Stimulated activated CD8-positive, alpha-beta memory T cell treated with anti-CD3 and anti-CD28 coated beads, Interleukin-4, amount 100 ng/mL, for 48 hours (primary cell): ENCODE measurements at places on chromosomes 4 and X.
A peak's percentile ranks its signal among the peaks of the same experiment; 100 is the strongest.

DNA sequence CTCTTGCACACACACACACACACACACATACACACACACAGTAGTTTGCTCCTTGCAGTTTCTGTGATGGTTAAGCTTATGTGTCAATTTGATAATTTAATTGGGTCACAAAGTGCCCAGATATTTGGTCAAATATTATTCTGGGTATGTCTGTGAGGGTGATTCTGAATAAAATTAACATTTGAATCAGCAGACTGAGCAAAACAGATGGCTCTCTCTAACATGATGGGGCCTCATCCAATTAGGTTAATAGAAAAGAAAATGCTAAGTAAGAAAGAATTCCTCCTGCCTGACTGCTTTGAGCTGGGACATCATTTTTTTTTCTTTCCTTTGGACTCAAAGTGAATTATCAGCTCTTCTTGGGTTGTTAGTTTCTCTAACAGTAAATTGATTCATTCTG, 191.2 kb upstream of the INTU start:
- DNase-seq, result no peak

- no peak for DNase-seq
Measured at GRCh38 chr4:48462363-48462762, 20.8 kb upstream of the SLC10A4 start.

GRCh38 chr4:68373513-68373912, 23.6 kb upstream of the YTHDC1 start:
- DNase-seq, result peak; percentile 69

DNA sequence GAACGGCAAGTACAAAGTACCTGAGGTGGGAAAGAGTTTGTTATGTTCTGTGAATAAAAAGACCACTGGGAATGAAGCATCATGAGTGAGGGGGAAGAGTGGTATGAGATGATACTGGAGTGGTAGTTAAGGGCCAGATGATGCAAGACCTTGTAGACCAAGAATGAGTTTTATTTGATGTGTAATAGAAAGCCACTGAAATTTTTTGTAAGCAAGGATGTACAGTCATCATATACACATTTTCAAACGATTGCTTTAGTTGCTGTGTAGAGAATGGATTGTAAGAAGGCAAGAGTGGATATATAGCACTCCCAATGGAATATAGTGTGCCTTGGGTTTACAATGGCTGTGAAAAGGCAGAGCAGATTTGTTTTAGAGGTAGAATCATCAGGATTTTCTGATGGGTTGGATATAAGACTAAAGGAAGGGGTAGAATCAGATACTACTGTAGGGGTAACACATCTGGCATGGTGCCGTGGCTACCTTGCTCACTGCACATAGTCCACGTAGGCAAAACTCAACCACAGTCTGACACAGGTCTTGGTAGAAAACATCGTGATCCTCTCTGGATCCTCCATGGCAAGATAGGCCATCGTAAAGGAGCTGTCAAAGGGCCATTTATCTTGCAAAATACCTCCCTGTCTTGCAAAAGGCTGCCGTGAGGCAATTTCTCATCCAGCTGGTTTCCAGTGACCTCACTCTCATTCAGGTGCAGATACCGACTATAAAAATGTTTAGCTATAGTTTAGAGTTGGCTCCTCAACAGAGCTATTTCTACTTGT, 14.9 kb downstream of the TIFA start:
- DNase-seq, result no peak

DNA sequence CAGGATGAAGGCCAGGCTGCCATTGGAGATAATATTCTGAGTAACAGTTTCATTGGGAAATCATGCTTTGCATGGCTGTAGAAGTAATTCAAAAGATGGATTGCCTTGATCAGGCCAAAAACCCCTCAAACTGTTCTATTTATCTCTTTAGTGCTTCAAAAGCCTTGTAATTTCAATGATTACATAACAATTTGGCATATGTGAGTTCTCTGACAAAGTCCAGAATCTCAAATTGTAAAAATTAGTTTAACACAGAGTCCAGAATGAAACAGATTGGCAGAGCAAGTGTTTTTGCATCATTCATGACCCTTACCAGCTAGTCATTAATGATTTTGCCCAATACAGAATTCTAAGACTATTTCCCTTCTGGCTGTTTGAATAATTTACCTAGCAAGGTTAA, 347.3 kb downstream of the SPRY1 start:
- no peak for DNase-seq

DNA sequence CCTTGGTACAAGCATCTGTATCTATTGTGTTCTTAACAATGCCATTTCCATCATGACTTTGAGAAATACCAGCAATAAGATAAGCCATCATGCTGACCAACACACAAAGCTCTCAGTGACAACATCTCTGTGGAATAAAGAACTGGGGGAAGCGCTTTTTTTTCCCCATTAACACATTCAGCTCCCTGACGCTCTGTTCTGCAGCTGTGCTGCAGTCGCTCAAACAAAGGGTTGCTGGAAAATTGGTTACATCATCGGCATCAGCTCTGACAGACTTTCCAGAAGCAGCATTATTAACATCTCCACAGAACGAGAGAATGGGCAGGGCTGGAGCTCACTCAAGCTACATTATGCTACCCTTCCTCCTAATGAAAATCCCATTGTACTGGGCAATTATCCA, 39.9 kb downstream of the DCX start:
- DNase-seq, result no peak

- no peak for DNase-seq
Measured at GRCh38 chr4:80587871-80588385, 252.4 kb downstream of the CFAP299 start.

DNA sequence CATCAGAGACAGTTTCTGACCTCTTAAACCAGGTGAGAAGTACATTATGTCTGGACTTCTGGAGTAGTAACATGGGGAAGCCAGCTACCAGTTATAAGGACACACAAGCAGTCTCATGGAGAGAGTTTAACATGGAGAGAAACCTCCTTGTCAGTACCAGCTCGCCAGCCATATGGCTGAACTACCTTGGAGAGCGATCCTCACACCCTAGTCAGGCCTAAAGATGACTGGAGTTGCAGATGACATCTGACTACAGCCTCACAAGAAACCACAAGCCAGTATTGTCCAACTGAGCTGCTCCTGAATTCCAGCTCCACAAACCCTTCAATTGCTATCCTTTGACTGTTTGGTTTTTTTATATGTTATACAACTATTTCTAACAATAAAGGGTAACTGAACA, 49.8 kb downstream of the PDHA2 start:
- DNase-seq, result no peak

DNA sequence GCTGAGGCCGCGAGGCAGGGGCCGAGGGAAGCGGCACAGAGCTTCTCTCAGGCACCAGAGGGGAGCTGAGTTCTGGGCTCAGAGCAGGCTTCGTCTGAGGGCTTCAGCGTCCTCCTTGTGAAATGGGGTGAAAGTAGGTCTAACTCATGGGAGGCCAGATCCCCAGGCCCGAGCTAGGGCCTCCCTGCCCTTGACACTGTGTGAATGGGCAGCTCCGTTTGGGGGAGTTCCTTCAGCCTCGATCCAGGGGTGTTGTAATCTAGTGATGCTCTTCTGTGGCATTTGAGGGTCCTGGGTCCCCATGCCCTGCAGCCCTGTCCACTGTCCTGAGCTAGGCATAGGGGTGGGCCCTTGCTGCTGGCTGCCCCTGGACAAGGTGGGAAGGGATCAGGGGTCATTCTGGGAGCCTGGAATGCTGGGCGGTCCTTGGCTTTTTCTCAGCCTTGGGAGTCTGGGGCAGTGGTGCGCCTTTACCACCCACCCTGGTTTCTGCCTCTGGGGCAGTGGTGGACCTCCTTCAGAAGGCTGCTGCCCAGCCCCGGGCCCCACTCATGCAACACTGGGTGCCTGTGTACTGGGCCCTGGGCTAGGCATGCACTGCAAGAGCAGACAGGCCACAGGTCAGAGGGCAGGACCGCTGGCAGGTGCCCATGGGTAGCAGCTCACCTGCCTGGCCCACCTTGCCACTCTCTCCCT, 4.1 kb downstream of the SH3BP2 start:
- no peak for DNase-seq

GRCh38 chr4:5980436-5981155, 37.6 kb downstream of the C4orf50 start:
- DNase-seq, result no peak

GRCh38 chr4:1058198-1058996, 47.0 kb downstream of the FGFRL1 start:
- DNase-seq, result no peak

- DNase-seq, result no peak
Measured at GRCh38 chrX:10007621-10008020, 40.5 kb downstream of the CLDN34 start.

- DNase-seq, result no peak
Measured at GRCh38 chr4:25621027-25621930, 34.4 kb upstream of the SLC34A2 start.

GRCh38 chrX:130738638-130739195, 164.3 kb downstream of the ENOX2 start:
- DNase-seq, result no peak

DNA sequence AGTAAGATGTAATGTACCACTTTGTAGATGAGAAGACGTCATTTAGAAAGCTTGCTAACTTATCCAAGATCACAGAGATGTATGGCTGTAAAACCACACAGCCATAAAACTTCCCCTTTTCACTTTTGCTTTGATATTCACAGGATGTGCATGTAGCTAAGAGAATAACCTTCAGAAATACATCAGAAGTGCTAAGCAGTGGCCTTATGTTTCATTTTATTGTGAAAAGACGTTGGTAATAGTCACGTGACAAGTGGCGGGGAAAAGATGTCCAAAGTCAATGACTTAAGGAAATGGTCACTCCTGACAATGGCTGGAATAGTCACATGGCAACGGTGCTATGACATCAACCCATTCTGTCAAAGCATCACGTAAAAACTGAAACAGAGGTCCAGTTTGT, 12.9 kb upstream of the WDR17 start:
- no peak for DNase-seq

- peak; percentile 33 for DNase-seq
Measured at GRCh38 chrX:120309873-120310705, 1.2 kb downstream of the TMEM255A start.

GRCh38 chrX:23742174-23742696, 841 bp downstream of the ACOT9 start:
- DNase-seq, result peak; percentile 31

GRCh38 chrX:110743679-110744340, 51.8 kb downstream of the CHRDL1 start:
- DNase-seq, result no peak

GRCh38 chr4:60744767-60745166, 455.4 kb upstream of the ADGRL3 start:
- no peak for DNase-seq

- no peak for DNase-seq
Measured at GRCh38 chr4:10958226-10958856, 273.8 kb upstream of the CLNK start.

- no peak for DNase-seq
Measured at GRCh38 chr4:110073053-110073845, 125.2 kb downstream of the ELOVL6 start.

DNA sequence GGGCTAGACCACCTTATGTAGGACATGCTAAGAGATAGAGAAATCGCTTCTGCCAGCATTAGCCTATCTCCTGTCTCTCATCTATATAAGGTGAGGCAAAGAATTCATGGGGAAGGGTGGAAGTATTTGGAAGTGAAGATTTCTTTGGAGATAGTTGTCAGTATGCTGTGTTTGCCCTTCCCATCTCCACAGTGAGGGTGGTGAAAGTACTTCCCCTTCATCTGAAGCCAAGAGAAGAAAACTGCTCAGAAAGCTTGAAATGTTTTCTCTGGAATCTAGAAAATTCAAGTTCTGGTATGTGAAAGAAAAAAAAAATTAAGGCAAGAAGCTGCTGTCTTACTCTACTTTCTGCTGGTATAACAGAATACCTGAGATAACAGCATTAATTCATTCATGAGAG, 12.3 kb upstream of the ADH5 start:
- no peak for DNase-seq

DNA sequence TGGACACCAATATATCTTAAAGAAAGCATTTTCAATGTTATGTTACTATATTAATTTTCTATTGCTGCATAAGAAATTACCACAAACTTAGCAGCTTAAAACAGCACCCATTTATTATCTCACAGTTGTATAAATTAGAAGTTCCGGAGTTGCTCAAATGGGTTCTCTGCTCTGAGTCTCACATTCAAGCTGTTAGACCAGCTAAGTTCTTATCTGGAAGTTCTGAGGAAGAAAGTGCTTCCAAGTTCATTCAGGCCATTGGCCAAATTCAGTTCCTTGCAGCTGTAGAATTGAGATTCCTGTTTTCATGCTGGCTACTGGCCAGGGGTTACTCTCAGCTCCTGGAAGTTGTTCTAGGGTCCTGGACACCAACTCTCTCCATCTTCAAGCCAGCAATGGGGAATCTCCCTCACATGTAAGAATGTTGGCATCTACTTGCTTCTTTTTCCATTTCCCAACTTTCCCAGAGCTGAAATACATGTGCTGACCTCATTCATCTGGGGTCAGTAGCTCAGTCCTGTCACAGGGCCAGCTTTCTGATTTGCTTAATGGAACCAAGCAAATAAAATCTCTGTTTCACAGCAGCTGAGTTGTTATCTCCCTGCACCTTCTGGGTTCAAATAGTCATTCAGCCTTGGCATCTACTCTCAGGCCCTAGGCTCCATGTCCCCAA, 99.6 kb upstream of the INTU start:
- DNase-seq, result no peak

- DNase-seq, result no peak
Measured at GRCh38 chr4:97892592-97893266, 250.5 kb downstream of the STPG2 start.

DNA sequence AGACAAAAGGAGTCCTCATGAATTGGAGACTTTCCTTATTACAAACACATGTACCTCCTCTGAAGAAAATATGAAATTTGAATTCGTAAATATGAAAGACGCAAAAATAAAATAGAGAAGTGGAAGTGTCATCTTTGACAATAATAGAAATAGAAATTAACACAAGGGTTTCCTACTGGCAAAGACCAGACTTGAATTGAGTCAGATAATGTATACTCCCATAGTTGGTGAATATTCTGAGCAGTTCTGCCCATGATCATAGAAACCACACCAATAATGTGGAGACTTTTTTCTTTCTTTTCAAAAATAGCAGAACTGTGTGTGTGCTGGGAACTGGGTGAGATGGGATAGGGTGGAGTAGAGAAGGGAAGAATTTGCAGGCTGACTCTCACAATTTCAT, 277.7 kb upstream of the TET2 start:
- DNase-seq, result no peak

DNA sequence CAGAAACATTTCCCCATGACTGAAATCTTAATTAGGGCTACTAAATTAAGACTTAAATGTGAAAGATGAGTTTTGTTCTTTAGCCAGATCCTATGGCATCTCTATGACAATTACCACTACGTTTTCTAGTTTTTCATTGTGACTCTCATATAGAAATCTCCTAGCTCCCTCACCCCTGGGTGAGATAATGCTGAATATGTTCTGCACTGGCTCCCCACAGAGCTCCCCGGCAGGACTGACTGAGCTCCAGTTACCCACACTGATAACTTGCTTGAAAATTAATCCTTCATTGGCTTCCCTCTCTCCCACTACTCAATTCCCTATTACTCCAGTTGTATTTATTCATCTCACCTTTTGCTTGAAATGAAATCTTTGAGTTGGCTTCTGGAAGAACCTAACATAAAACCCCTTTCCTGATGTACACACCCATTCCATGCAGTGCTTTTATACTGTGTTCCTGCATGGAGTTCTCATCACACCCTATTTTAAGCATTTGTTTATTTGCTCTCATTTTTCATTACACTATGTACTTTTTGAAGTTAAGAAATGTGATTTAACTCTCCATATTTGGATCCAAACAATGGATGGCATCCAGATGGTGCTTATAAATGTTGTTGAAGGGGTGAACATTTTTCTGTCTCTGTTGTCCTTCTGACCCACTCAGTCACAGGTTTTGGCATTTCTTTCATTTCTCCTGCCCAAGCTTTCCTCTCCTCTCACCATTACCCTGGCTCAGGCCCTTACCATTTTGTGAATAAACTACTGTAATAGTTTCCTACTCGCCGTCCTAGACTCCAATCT, 623.4 kb downstream of the SPRY1 start:
- no peak for DNase-seq
